ENCODE measurements at places on chromosomes 4 and X. TPM values are rescaled to one million over a fixed set of nuclear protein-coding genes. Genes with fewer than 3 reads are reported as not detected.

- DNase-seq, result no peak
Observed at GRCh38 chr4:91448668-91449330, 855.0 kb upstream of the GRID2 start.

DNA sequence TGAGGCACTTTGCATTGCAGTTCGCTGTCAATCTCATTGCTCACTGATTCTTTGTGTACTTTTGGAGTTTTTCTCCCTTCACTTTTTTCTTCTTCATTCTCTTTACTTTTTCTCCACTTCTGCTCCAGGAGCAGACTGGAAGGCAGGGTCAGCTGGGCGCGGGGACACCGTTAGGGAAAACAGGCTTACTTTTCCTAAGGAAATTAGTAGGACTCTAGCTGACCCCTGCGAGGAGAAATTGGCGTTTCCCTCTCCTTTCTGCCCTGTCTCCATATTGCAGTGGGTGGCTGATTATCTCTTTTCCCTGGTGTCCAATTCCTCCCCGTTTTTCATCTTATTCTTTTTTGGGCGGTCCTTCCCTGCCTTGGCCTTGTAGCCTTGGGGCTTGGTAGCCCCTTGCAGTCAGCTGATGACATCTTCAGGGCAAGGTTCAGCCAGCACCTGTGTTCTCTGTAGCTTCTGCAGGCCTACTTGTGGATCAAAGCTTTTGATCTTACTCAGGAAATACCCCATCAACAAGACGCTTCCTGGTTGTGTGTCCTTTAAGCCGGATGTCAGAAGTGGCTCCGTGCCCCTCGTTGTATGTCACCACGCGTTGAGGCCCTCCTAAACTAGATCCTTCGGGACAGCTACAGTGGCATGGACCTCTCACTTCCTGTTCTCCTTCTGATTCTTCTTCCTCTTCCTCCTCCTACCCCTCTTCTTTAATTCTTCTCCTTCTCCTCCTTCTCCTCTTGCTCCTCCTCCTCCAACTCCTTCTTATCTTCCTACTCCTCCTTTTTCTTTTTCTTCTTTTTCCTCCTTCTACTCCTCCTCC lies 36.1 kb downstream of the NBDY start:
- DNase-seq, result no peak

The SLC25A5 gene
- 559 TPM for polyA plus RNA-seq

- DNase-seq, result no peak
Observed at GRCh38 chr4:120443116-120443515, 376.5 kb upstream of the MAD2L1 start.

- DNase-seq, result peak; percentile 12
Observed at GRCh38 chr4:33184657-33185290, 2464.6 kb downstream of the PCDH7 start.

- DNase-seq, result no peak
Observed at GRCh38 chr4:80124246-80125211, 51.5 kb upstream of the ANTXR2 start.

The TMEM35A gene
- polyA plus RNA-seq, result 7.5 TPM

DNA sequence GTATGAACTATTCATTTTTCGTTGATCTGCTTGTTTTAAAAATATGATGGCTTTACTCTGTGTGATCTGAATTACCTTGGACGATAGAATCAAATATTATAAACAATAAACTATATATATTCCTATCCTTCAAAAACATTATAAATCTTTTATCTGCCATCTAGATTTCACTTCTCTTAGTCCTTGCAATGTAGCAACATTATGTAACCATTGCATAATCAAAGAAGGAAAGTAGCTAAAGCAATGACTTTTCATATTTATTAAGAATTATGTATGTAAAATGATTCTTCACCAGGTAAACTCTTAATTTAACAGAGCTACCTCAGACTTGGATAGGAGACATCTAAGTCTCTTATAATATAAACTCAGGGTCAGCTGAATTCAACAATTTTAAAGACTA lies 210.5 kb downstream of the ADAMTS3 start:
- no peak for DNase-seq

The LRCH2 gene
- 3.9 TPM for polyA plus RNA-seq

DNA sequence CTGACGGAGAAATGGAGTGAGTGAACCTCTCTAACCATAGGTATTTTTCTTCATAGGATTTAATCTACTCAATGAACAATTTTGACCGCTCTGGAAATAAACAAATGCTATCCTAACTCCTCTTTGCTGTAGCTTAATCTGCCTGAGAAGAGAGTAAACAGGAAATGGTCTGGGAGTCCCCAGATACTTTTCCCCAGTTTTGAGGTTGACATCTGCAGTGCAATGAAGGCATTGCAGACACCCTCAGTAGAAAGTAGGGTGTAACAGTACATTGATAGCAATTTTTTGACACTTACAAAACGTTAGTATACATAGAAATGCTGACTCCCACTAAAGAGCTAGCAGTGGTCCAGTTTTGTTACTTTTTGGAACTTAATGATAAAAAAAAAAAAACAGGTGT lies 495.9 kb upstream of the FAM241A start:
- no peak for DNase-seq

The MMRN1 gene
- 22.4 TPM for polyA plus RNA-seq

DNA sequence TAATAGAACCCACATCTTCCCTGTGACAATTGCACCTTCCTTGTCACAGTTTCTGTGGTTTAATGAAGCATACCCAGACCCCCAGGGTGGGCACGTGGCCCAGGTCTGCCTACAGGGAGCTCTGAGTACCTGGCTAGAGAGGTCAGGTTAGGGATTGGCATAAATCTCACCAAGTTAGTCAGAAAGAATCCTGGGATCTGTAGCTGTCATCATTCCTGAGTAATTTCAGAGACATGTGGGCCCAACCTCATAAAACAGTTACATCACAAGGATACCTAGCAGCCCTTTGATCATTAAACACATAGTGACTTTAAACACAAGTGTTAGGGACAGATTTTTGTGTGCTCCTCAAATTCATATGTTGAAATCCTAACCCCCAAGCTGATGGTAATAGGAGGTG lies 123.0 kb downstream of the KDR start:
- DNase-seq, result no peak

The ARMCX5 gene
- 18.5 TPM for polyA plus RNA-seq

DNA sequence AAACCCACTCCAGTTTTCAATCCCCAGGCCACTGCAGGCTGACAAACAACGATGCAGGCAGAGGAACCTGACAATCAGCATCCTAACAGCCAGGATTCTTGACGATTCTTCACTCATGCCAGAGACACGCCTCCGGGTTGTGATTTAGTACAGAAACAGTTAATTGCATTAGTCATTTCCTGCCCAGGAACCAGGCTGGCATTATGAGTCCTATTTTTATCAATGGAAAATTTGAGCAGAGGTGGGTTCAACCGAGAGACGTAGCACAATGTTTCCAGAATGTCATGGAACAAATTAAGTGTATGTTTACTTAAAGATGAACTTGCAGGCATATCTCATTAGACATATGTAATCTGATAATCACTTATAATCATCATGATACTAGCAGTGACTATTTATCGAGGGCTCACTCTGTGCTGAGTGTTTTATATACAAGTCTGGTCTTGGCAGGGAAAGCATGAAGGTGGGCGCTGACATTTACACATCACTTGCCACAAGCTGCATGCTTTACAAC lies 159.7 kb downstream of the NSUN7 start:
- DNase-seq, result no peak

DNA sequence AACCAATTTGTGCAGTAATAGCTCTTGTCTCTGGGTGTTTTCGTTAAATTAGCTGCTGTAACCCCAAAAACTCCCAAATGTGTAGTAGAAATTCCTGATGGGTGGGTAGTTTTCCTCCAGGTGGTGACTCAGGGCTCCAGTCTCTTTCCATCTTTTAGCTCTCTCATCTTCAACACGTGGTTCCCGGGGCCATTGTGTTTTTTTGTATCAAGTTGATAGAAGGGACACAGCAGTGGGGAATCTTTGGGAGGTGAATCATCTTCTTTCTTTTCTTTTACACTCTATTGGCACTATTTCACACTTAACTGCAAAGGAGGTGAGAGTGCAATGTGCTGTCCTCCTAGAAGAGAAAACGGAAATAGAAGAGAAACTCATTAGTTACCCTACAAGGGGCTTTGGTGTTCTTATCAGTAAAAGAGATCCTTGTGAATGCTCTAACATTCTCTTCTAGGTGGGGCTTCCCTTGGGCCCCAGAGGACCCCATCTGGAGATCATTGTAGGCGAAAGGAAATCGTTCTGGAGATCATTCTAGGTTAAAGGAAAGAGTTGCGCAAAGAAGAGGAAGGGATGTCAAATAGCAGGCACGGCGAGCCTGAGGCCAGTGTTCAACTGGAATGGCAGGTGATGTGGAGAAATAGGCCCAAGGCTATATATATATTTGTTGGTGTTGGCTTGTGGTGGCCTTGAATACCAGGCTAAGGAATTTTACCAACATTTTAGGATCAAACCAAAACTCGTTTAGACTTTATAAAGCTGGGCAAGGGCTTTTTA lies 68.2 kb upstream of the ACSL1 start:
- DNase-seq, result no peak

GRCh38 chr4:25656031-25656430 lies 380 bp downstream of the SLC34A2 start:
- DNase-seq, result no peak

The ARL9 gene
- polyA plus RNA-seq, result 0.63 TPM

GRCh38 chrX:154333837-154334271 lies 38.3 kb downstream of the TKTL1 start:
- DNase-seq, result no peak

- DNase-seq, result peak; percentile 39
Observed at GRCh38 chr4:174193438-174194374, 89.8 kb downstream of the FBXO8 start.

DNA sequence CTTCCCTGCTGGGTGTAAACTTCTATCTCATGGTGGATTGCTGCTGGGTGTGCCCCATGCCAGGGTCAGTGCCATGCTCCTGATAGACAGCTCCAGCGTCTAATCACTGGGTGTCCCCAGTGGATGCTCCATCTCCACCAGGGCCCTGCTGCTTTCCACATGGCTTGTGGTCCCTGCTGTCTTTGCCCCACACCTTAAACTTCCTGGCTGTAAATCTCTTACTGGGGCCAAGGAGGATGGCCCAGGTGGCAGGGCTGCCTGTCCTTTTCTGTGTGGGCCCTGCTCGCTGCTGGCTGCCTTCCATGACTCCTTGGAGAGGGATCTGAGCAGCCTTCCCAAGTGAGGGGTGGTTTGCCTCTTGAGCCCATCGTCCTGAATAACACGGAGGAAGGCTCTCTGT lies 51.8 kb downstream of the RGS12 start:
- no peak for DNase-seq

The UGT2B10 gene
- polyA plus RNA-seq, result 0.25 TPM

The ADRA2C gene
- 0.90 TPM for polyA plus RNA-seq
